ENCODE measurements at places on chromosomes 13 and 19.

GRCh38 chr19:45623984-45624383, 15.2 kb downstream of the EML2 start:
- peaks cover 9% of the 10 kb centered on the region for H3K36me3 ChIP-seq
- H3K27me3 ChIP-seq = no peaks in the 10 kb centered on the region
- no peak overlapping the region for H3K4me3 ChIP-seq
- no peak for DNase-seq
- no peaks in the 10 kb centered on the region for H3K4me1 ChIP-seq

DNA sequence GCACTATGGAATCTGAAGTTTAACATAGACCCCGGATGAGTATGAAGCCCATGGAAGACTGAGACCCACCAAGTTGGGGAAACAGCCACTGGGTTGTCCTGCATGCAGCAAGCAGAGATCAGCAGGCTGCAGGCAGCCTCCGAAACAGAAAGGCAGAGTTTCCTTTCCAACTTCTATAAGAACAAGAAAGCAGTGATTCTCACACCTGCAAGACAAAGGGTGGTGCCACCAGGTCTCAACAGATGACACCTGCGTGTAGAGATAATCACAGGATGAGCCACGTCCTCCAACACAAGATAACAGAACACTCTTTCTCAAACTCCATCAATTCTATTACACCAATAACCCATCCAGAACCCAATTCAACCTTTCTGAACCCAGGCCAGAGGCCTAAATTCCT, 457.9 kb downstream of the FOXO1 start:
- H3K36me3 ChIP-seq = no peaks in the 10 kb centered on the region
- no peak overlapping the region for H3K4me3 ChIP-seq
- no peak for DNase-seq
- peaks cover 14% of the 10 kb centered on the region for H3K4me1 ChIP-seq

- no peaks in the 10 kb centered on the region for H3K36me3 ChIP-seq
- no peak overlapping the region for H3K27ac ChIP-seq
Measured at GRCh38 chr13:79723519-79724024, 242.6 kb downstream of the NDFIP2 start.

DNA sequence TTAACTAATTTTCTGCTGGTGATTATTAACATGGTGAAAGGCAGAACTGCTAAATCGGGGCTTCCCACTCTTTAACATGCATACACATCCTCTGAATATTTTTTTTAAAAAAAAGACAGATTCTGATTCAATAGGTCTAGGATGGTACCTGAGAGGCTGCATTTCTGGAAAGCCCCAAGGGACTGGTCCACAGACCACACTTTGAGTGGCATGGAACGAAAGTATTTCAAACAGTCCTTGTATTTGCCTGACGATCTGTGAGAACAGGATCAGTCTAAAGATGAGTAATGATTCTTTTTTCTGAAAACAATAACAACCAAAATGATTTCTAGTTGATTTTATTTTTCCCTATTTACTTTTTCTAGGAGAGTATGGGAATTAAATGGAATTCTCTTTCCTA, 16.7 kb upstream of the SPART start:
- H3K4me1 ChIP-seq = peaks cover 9% of the 10 kb centered on the region
- no peak overlapping the region for H3K4me3 ChIP-seq
- no peaks in the 10 kb centered on the region for H3K27me3 ChIP-seq
- DNase-seq = no peak
- no peaks in the 10 kb centered on the region for H3K36me3 ChIP-seq

DNA sequence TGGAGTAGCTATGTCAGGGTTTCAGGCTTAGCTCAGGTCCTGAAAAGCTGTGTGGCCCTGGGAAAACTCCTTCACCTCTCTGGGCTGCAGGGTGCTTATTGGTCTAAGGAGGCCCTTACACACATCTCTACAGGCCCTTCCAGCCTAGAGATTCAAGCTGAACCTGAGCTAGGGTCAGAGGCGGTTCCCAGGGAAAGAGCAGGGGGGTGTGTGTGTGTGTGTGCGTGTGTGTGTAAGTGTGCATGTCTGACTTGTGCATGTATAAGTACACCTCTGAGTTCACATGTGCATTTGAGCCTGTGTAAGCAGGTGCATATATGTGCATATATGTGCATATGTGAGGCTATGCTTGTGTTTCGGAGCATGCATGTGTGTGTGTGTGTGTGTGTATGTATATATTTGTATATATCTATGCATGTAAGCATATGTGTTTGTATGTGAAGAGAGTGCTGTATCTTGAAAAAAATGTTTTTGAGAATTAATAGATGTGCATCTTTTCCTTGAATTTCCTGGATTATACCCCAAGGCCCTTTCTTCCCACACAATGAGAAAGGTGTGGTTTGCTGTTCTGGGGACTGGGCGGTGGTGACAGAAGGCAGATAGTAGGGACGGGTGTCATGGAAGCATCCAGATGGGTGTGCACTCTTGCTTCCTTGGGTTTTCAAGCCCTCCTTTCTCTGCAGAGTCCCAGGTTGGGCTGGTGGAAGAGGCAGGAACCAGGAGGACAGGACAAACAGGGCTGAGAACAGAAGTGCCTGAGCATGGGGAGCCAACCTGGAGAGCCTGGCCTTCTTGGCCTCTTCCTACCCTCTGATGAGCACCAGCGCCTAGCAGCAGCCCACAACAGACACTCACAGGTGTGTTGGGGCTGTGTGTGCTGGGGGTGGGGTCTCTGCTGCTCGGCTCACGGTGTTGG, 150.3 kb upstream of the TSHZ3 start:
- no peak for DNase-seq
- H3K4me3 ChIP-seq = no peak overlapping the region
- H3K27me3 ChIP-seq = no peaks in the 10 kb centered on the region
- H3K27ac ChIP-seq = no peak overlapping the region
- H3K4me1 ChIP-seq = no peaks in the 10 kb centered on the region
- no peaks in the 10 kb centered on the region for H3K36me3 ChIP-seq

DNA sequence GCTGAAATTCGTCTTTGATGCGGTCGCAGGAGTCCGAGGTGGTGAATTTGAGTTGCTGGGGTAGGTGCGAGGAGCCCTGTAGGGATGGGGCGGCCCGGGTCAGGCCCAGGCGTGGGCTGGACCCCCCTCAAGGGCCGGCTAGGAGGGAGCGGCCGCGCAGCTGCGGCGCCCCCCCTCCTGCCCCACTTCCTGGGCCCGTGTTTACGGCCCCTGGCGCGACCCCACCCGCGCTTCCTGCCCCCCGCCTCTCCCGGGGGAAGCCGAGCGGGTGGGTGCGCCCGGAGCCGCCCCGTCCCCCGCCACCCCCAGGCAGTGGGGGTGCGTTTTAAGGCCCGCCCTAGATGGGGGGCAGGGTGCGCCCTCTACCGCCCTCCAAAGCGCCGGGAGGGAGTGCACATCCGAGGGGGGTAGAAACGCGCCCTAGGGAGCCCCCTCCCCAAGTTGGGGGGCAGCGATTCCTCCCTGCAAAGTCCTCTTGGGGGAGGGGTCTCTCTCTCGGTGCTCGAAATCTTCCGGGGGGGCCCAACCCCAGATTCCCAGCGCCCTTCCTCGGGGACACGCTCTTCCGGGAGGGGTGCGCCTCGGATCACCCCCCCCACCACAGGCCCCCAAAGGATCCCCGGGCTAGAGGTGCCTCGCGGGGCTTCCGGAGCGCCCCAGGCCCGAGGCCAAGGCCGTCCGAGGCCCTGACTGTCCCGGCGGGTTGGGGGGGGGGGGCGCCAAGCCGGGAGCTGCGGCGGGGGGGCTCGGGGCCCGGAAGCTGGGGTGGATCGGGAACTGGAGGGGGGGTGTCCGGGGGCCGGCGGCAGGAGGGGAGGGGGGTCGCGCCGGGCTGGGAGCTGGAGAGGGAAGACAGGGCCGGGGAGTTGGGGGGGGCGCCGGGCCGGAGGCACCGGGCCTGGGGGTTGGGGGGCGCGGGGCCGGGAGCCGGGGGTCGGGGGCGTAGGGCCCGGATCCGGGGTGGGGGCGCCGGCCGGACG, 823 bp downstream of the TLE5 start:
- H3K4me1 ChIP-seq = peaks cover 17% of the 10 kb centered on the region
- H3K27ac ChIP-seq = peak overlapping the region; percentile 53
- H3K36me3 ChIP-seq = peaks cover 9% of the 10 kb centered on the region
- DNase-seq = no peak
- peak overlapping the region; percentile 81 for H3K4me3 ChIP-seq

GRCh38 chr19:2923510-2923909, 21.3 kb downstream of the ZNF77 start:
- H3K4me3 ChIP-seq = no peak overlapping the region
- no peaks in the 10 kb centered on the region for H3K36me3 ChIP-seq
- H3K27me3 ChIP-seq = no peaks in the 10 kb centered on the region
- peak; percentile 20 for DNase-seq
- no peak overlapping the region for H3K27ac ChIP-seq

GRCh38 chr19:37778613-37779126, 716 bp downstream of the ZNF573 start:
- H3K27me3 ChIP-seq = no peaks in the 10 kb centered on the region
- DNase-seq = peak; percentile 9
- peak overlapping the region; percentile 88 for H3K4me3 ChIP-seq
- no peak overlapping the region for H3K27ac ChIP-seq
- peaks cover 6% of the 10 kb centered on the region for H3K4me1 ChIP-seq

DNA sequence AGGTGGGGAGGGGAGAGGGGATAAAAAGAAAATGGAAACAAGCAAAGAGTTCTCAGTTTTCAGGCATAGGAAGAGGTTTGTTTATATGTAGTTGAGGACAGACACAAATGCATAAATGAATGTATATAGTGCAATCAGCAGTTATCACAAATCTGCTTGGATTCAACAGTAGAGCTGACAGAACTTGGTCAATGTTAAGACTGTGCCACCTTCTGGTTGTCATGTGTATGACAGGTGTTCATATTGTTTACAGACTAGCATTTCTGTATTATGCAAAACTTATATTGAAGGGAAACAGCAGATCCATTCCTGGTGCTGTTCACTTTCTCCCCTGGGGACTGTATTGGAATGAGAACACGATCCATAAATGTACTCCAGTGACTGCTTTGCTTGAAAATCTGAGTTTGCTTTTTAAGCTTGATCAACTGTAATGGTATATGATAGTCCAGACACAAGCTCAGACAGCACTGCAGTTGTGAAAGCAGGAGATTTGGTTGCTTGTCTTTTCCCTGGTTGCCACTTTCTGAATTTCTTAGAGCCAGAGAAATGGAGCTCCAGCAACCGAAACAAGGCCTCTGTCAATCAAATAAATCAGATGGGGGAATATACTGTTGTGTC, 319.5 kb upstream of the OBI1 start:
- H3K4me3 ChIP-seq = no peak overlapping the region
- no peak overlapping the region for H3K27ac ChIP-seq
- peak; percentile 34 for DNase-seq
- no peaks in the 10 kb centered on the region for H3K4me1 ChIP-seq

DNA sequence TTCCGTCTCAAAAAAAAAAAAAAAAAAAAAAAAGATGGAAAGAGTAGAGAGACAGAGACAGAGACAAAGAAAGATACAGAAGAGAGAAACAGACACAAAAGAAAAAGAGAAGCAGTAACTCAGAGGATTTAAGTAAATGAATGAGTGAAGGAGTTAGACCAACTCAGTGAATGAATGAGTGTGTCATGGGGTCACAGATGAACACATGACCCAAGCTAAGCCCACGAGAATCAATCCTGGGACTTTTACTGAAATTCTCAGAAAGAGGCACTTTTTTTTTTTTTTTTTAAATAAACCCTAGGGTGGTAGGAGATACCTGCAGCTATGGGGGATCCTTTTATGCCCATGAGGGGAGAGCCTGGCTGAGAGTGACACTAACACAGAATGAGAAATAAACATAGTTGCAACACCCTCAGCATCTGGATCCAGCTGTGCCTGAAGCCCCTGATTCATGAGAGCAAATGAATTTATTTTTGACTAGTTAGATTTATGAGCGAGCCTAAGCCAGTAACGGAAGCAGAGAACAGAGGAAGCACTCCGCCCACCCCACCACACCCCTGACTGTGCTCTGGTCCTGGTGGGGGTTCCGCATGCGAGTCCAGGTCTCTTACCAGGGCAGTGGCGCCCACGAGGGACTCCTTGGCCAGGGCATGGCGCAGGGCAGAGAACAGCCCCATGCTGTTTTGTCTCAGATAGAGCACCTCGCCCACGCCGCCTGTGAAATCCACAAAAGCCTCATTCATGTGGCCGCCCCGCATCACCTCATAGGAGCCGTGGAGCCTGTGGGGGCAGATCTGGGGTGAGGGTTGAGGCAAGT, 4.6 kb downstream of the CAPN12 start:
- H3K4me1 ChIP-seq = peaks cover 8% of the 10 kb centered on the region
- no peaks in the 10 kb centered on the region for H3K36me3 ChIP-seq

DNA sequence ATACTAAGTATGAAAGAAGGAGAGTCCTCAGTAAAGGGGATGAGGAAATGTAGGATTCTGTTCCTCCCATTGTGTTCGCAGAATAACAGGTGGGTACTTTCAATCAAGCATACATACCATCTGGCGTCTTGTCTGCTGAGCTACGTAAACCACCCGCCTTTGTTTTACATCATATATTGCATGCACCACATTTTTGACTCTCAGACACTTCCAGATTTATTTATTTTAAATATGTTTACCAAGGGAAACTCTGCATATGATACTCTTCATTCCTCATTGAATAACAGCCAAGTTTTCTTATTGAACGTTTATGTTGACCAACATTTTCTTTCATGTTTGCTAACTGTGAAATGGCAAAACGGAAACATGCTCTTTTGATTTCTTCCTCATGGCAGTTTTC, 174.1 kb downstream of the FGF14 start:
- H3K36me3 ChIP-seq = no peaks in the 10 kb centered on the region
- H3K4me1 ChIP-seq = no peaks in the 10 kb centered on the region
- H3K4me3 ChIP-seq = no peak overlapping the region
- H3K27ac ChIP-seq = no peak overlapping the region
- H3K27me3 ChIP-seq = no peaks in the 10 kb centered on the region

- no peaks in the 10 kb centered on the region for H3K36me3 ChIP-seq
- H3K4me3 ChIP-seq = no peak overlapping the region
- H3K27ac ChIP-seq = no peak overlapping the region
- DNase-seq = no peak
Measured at GRCh38 chr13:44031555-44031954, 151.9 kb downstream of the LACC1 start.

GRCh38 chr19:3548606-3549005, 8.8 kb downstream of the MFSD12 start:
- no peak overlapping the region for H3K27ac ChIP-seq
- peaks cover 7% of the 10 kb centered on the region for H3K4me1 ChIP-seq
- H3K4me3 ChIP-seq = no peak overlapping the region
- peaks cover 3% of the 10 kb centered on the region for H3K36me3 ChIP-seq
- no peak for DNase-seq

DNA sequence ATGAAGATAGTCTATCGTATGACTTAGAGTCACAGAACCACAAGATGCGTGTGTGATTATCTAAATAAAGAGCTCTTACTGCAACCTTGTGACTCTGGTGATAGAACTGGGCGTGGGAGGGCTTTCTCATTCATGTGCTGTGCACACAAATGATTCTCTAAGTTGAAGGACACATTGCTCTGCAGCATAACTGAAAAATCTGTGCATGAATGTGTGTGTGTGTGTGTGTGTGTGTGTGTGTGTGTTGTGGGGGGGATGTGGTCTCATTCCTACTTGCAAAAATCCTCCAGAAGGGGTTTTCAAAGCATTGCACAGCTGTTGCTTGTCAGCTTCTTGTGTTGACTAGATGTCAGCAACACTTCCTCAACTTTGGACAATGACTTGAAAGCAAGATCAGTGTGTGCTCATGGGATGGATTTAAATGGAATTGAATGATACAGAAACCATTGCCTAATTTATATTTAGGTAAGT, 22.4 kb downstream of the LRCH1 start:
- H3K27me3 ChIP-seq = no peaks in the 10 kb centered on the region
- no peak overlapping the region for H3K4me3 ChIP-seq
- H3K27ac ChIP-seq = peak overlapping the region; percentile 44
- peaks cover 26% of the 10 kb centered on the region for H3K4me1 ChIP-seq

GRCh38 chr19:16168465-16169081, 4.8 kb downstream of the CIB3 start:
- peaks cover 6% of the 10 kb centered on the region for H3K4me1 ChIP-seq
- DNase-seq = peak; percentile 23
- H3K27me3 ChIP-seq = no peaks in the 10 kb centered on the region
- H3K36me3 ChIP-seq = no peaks in the 10 kb centered on the region
- no peak overlapping the region for H3K4me3 ChIP-seq

All from astrocyte (in vitro differentiated cells and primary cell).